ENCODE measurements at places on chromosomes 12 and 14. TPM values are rescaled to one million over a fixed set of nuclear protein-coding genes. Genes with fewer than 3 reads are reported as not detected.

Gene RD3L
- not detected for polyA plus RNA-seq

Gene FOXA1
- polyA plus RNA-seq = 0.04 TPM

Gene NPFF
- polyA plus RNA-seq = not detected

Gene DNAJC22
- polyA plus RNA-seq = 4.3 TPM

Gene GPR65
- polyA plus RNA-seq = 0.09 TPM

Gene CCDC184
- 0.38 TPM for polyA plus RNA-seq

Gene TTC6
- not detected for polyA plus RNA-seq

Gene VRTN
- polyA plus RNA-seq = not detected

Gene VAMP1
- polyA plus RNA-seq = 12.5 TPM

Gene KIF5A
- 0.50 TPM for polyA plus RNA-seq

DNA sequence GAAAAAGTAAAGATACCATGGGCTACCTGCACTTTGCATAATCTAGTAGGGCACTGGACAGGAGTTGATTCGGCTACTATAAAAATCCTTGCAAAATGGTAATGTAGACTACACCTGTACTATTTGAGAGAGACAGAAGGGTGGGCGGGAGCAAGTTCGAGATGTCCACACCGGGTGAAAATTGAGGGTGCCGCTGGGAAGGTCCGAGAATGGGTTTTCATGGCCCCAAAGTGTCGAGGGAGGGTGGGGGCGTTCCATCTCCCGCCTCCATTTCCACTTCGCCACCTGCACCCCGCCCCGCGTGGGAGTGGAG lies 648 bp downstream of the SNX6 start:
- no peak for DNase-seq

- DNase-seq = no peak
These were observed 17.3 kb downstream of the KLRK1 start for GRCh38 chr12:10372559-10372958.

DNA sequence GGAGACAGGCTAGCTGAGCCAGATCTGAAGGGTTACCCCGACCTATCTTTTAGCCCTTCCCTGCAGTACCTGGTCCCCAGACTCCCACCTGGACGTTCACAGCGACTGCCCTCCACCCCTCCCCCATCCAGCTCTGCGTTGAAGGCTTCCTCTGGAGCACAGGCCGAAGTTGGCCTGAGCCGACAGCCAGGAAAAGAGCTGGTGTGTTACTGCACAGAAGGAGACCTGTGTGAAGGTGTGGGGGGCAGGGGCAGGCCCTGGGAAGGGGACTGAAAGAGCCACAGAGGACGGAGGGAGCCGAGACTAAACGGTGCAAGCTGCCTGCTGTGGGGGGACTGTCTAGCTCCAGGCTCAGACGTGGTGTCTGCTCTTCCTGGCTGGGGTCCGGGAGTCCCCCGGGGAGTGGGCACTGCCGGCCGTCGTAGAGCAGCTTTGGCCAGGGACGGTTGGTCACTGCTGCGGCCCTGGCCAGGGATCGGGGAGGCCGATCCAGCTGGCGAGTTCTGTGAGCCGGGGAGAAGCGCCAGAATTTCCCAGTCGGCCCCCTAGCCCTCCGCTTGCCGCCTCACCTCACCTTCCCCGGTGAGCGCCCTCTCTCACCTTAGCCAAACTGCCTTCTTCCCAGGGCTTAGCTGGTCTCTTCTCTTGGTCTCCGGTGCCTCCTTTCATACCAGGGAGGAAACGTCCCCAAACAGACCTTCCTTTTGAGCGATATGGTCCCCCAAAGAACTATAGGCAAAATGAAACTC lies 899 bp upstream of the COL2A1 start:
- DNase-seq = no peak

GRCh38 chr12:43095669-43096280 lies 456.2 kb downstream of the ADAMTS20 start:
- DNase-seq = no peak

DNA sequence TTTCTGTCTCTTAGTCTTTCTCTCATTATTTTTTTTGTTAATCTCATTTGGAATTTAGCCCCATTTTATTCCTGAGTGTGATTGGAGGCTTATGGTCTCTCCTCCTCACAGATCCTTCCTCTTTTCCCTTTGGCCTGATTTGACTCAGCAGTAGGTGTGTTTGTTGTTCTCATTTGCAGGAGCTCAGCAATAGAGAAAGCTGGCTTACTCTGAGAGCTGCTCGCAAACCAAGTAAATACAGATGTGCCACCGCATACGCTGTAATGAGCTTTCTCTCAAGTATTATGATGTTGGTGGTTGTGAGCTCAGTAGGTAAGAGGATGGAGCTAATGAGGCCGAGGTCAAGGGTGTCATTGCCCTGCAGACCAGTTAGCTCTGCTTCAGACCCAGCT lies 206.5 kb downstream of the ETV6 start:
- no peak for DNase-seq

DNA sequence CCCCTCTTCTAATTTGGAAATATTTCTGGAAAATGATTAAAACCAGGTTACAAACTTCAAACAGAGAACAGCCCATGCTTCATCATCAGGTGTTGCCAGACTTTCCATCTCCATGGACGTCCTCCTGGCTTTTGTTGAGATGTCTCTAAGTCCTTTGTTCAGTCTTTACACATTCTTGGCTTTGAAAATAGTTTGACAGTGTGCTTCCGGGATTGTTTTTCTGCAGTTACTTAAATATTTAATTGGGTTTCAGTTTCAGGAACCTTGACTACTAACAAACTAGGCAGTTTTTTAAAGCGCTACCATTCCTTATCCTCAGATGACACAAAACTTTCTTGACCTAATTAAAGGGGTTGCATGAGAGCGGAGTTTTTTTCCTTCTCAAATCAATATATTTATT lies 47.8 kb downstream of the GOLGA5 start:
- DNase-seq = no peak

- no peak for DNase-seq
These were observed 1276.3 kb downstream of the TMEM121 start for GRCh38 chr14:106802413-106803364.

DNA sequence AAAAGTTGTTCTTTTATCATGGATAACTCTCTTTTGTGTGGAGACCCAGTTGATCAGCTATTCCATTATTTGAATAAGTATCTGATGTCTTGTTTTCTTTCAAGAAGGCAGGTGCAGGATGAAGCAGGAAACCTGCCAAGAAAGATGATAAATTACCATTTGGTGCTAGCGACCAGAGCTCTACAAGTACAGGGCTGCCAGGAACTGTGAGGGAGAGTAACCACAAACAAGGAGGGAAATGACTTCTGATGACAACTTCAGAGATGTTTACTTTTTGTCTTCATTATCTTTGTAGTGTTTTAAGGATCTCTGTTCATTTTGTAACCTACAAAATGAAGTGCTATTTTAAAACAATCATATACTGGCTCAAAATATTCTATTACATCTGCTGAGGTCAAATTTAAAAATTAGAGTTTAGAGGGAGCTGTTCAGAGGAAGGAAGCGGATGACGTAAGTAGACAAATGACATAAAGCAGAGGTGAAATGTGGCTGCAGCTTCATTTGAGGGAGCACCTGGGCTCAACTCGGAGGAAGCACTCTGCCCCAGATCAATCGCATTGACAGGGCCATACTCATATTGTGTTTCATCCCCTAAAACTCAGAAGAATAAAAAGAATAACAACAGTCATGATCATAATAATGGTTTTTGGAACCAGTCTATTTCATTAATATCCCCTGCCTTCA lies 226.8 kb downstream of the C12orf42 start:
- DNase-seq = no peak

GRCh38 chr14:66495218-66496098 lies 9.3 kb downstream of the CCDC196 start:
- no peak for DNase-seq

DNA sequence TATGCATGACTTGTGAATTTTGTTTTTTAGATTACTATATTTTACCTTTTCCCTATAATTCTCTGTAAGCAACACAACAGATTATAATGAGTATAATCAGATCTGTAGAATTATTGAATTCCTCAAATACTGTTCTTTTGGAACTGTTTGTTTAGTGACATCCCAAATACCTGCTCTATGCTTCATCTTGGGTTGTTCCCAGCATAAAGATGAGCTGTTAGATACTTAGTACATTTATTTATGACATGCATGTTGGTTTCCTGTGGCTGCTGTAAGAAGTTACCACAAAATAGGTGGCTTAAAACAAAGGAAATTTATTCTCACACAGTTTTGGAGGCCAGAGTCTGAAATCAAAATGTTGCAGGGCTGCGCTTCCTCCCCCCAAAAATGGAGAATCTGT lies 78.4 kb downstream of the PTPRR start:
- DNase-seq = no peak

GRCh38 chr12:5480218-5480937 lies 48.5 kb downstream of the NTF3 start:
- no peak for DNase-seq

DNA sequence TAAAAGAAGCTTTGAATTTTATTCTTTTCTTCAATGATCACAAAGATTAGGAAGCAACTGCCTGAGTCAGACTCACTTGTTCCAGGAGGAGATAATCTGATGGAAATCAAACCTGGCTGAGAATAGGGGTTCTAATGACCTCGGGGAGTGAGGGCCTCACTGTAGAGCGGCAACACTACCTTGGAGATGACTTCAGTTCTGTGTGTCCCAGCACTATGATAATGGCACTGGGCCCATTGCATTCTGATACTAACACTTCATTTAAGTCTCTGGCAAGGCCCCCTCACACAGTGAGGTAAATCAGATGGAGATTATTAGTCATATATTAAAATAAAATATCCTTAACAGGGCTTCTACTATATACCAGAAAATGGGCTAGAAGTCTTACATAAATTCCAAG lies 233.3 kb upstream of the EGLN3 start:
- no peak for DNase-seq

DNA sequence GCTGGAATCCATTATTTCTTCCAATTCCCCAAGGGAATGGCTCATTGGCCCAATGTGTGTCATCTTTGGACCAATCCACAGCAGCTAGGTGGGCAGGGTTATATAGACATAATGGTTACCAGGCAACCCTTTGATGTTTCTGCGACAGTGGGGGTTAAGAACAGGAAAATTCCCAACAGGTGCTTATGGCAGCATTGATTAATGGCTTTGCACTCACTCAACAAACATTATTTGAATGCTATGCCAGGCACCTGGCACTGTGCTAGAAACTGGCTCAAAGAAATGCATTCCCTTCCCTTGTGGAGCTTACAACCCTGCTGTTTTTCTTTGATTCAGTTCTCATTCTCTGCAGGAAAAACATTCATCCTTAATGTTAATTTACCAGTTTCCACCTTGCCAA lies 1221.0 kb downstream of the AACS start:
- DNase-seq = no peak

DNA sequence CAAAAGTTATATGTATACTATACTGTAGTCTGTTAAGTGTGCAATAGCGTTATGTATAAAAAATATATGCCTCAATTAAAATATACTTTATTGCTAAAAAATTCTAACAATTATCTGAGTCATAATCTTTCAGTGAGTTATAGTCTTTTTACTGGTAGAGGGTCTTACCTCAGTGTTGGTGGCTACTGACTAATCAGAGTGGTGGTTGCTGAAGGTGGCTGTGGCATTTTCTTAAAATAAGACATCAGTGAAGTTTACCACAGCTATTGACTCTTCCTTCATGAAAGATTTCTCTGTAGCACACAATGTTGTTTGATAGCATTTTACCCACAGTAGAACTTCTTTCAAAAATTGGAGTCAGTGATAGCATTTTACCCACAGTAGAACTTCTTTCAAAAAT lies 23.4 kb downstream of the POLR3B start:
- no peak for DNase-seq

- DNase-seq = no peak
These were observed 95.0 kb downstream of the INSM2 start for GRCh38 chr14:35628989-35629388.

DNA sequence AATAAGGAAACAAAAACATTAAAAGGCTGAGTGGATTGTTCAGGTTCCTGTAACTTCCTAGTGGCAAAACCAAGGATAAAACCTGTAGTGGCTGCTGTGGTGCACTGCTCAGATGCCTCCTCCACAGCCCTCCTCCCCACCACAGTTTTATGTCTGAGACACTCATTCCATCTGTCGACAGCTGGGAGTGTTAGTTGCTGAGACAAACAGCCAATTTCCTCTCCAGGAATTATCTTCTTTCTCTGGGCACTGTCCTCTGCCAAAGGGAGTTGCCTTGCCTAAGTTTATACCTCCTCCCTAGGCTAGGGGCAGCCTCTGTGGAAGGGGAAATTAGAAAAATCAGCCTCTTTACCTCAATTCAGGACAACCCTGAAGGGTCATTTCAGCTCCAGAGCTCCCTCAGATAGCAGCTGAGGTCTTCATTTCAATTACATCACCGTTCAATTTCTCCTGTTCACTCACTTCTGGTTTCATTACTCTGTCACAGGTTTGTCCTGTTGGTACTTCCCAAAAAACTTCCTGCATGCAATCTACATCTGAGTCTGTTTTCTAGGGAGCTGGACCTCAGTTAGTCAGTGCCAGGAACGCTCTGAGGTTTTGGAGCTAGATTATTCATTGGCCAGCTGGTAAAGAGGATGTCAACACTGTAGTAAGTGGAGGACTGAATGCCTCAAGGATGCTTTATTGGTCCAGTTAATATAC lies 74.9 kb upstream of the ATP2B1 start:
- no peak for DNase-seq

GRCh38 chr12:124390442-124391097 lies 95.7 kb downstream of the RFLNA start:
- no peak for DNase-seq

DNA sequence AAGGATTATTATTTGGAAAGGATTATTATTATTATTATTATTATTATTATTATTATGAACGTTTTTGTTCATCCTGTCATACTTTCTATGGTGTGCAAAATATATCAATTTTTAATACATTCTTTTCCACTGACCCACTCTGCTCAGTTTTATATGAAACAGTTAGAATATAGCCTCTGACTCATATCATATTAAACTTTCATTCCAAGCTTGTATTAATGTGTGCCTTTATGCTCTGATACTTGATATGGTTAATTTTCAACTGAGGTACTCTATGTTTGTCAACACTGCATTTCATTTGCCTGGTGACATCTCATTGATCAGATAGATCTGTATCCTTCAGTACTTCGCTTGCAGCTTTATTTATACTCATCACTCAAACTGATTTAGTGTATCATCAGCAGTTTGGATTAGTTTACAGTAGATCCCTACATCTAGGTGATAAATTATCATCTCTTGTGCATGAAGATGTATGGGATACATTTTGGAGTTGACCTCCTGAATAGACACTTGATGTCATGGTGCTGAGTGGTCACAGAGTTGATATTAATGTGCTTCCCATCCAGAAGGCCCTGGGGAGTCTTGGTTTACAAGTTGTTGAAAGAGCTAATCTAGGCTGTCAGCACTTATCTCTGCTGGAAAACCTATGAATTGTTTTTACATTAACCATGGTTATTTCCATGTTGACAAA lies 271.8 kb downstream of the TRHDE start:
- no peak for DNase-seq

Measured in BJ (cell line).